ENCODE measurements at places on chromosomes 13 and 19.

DNA sequence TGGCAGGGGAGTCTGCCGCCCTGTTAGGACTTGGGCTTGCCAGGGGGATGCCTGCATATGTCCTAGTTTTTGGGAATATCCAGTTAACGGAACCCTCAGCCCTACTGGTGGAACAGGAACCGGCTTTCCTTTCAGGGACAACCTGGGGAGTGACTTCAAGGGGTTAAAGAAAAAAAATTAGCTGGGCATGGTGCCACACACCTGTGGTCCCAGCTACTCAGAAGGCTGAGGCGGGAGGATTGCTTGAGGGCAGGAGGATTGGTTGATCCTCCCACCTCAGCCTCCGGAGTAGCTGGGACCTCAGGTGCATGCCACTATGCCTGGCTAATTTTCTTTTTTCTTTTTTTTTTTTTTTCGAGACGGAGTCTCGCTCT lies 22.5 kb downstream of the LDLR start:
- H3K36me3 ChIP-seq, result peaks cover 12% of the 10 kb centered on the region
- H3K27me3 ChIP-seq, result no peaks in the 10 kb centered on the region
- no peak overlapping the region for H3K27ac ChIP-seq
- DNase-seq, result no peak
- no peak overlapping the region for H3K4me3 ChIP-seq
- no peaks in the 10 kb centered on the region for H3K4me1 ChIP-seq

DNA sequence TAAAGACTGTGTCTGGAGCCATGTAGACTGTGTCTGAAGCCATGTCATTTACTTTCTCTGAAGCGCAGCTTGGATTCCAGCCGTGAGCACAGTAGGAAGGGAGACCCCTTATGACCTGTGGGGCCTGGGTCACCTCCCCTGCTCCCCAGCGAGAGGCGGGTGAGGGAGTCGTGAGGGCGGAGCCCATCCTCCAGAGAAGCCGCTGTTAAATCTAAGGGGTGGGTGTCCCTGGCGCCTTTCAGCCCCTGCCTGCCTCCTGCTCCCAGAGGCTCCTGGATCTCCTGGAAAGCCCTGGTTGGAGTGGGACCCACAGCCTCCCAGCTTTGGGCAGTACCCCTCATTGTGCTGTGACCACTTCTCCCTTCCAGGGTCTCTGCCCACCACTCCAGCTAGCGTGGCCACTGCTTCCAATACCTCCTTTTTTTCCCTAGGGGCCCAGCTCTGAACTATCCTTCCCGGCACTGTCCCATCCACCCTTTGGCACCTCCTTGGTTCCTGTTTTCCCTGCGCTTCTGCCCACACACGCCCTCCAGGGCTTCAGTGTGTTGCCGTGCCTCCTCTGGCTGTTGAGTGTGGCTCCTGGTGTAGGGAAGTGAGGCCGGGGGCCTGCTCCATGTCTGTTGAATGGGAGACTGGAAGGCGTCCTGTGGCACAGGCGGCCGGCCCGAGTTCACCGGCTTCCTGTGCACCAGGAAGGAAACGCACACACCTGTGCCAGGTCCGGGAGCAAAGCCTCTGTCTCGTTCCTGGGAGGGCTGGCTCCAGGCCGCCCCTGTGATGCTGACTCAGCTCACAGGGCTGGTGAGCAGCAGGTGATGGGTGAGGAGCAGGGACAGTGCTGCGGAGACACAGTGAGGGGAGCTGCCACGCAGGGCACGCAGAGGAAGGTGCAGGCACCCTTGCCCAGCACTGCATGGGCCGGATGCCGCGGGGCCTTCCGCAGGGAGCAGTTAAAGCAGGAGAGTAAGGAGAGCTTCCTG lies 29.4 kb downstream of the ATP4B start:
- H3K27ac ChIP-seq, result no peak overlapping the region
- H3K4me3 ChIP-seq, result no peak overlapping the region
- peaks cover 17% of the 10 kb centered on the region for H3K36me3 ChIP-seq

- H3K27me3 ChIP-seq, result no peaks in the 10 kb centered on the region
- peak overlapping the region; percentile 42 for H3K27ac ChIP-seq
- peaks cover 34% of the 10 kb centered on the region for H3K36me3 ChIP-seq
- no peaks in the 10 kb centered on the region for H3K4me1 ChIP-seq
- DNase-seq, result no peak
- no peak overlapping the region for H3K4me3 ChIP-seq
These were observed 40.8 kb downstream of the SERPINE3 start for GRCh38 chr13:51380269-51380668.

- H3K27ac ChIP-seq, result no peak overlapping the region
- H3K4me1 ChIP-seq, result no peaks in the 10 kb centered on the region
- H3K4me3 ChIP-seq, result no peak overlapping the region
- H3K36me3 ChIP-seq, result no peaks in the 10 kb centered on the region
- no peaks in the 10 kb centered on the region for H3K27me3 ChIP-seq
These were observed 396.9 kb upstream of the SLITRK1 start for GRCh38 chr13:84279166-84279565.

- no peaks in the 10 kb centered on the region for H3K36me3 ChIP-seq
- H3K4me1 ChIP-seq, result peaks cover 18% of the 10 kb centered on the region
- no peak overlapping the region for H3K27ac ChIP-seq
- no peak overlapping the region for H3K4me3 ChIP-seq
- DNase-seq, result no peak
These were observed 6.5 kb upstream of the SCEL start for GRCh38 chr13:77528834-77529500.

- H3K4me3 ChIP-seq, result peak overlapping the region; percentile 98
- H3K27ac ChIP-seq, result peak overlapping the region; percentile 98
- peaks cover 9% of the 10 kb centered on the region for H3K27me3 ChIP-seq
- peaks cover 13% of the 10 kb centered on the region for H3K36me3 ChIP-seq
- peaks cover 46% of the 10 kb centered on the region for H3K4me1 ChIP-seq
These were observed 630 bp downstream of the NUCB1 start for GRCh38 chr19:48900477-48901406.

DNA sequence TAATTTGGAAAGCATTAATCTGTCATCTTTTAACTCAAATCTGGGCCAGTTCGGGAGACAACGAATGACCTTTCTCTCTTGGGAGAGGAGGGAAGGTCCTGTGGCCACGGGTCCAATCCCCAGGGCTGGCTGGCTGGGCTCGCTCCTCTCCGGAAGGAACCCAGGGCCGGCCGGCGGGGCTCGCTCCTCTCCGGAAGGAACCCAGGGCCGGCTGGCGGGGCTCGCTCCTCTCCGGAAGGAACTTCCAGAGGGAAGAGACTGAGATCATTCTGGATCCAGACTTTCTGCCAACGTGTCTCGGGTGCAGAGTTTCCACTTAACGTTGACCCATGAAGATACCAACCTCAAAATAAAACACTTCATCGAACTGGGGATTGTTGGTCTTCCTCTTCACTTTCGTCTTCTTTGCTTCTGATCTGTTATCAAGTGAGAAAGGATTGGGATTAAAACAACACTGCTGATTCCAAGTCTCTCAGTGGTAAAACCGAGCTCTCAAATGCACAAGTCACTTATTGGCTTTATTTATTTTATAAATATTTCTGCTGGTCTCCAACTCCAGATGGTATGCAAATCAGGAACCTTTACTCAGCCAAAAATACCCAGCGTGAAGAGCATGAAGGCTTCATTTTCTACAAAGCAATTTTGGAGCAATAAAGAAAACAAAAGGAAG lies 53.3 kb upstream of the C13orf46 start:
- DNase-seq, result no peak
- H3K36me3 ChIP-seq, result peaks cover 11% of the 10 kb centered on the region

DNA sequence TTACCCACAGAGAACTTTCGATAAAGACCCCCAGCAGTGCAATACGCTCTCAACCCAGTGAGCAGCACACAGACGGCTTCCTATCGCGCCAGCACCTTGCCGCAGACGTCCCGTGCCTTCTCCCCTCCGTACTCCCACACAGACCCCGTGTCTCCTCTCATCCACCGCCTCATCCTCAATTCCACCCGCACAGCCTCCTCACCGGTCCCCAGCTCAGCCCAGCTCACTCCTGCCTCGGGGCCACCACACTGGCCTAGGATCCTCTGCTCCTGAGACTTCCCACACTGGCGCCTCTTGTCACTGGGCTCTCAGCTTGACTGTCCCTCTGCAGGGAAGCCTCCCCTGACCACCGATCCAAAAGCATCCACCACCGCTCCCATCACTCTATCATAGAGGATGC lies 9.0 kb downstream of the MLLT1 start:
- H3K4me1 ChIP-seq, result peaks cover 25% of the 10 kb centered on the region
- peaks cover 3% of the 10 kb centered on the region for H3K36me3 ChIP-seq
- H3K4me3 ChIP-seq, result no peak overlapping the region
- no peak for DNase-seq
- H3K27me3 ChIP-seq, result no peaks in the 10 kb centered on the region

DNA sequence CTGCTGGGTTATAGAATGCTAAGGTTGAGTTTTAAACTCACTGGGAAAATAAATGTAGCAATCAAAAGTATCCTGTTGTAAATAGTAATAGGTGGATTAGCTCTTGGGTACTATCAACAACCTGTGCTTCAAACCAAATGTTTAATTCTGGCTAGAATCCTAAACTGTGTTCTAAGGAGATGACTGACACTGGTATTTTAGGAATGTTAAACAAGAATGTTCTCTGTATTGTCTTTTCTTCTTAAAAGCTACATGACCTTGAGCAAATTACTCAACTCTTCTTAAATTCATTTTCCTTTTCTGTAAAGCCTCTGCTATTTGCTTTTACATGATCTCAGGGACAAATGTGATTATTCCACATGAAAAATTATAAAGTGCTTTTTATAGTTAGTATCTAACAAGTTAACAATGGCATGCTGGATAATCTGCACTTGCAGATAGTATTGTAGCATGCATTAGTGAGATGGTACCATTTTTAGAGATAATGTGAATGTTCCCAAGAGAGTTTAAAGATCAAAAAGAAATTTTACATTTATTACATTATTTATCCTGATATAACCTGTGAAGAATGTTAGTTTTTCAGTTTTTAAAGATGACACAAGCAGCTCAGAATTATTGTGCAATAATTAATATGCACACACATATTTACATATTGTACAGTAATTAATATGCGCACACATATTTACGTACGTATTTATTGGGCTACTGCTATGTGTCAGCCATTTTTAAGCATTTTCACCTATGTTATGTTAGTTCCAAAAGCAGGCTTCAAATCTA lies 13.6 kb upstream of the EPSTI1 start:
- DNase-seq, result no peak
- no peak overlapping the region for H3K4me3 ChIP-seq
- H3K4me1 ChIP-seq, result peaks cover 11% of the 10 kb centered on the region
- no peak overlapping the region for H3K27ac ChIP-seq
- H3K36me3 ChIP-seq, result peaks cover 2% of the 10 kb centered on the region

GRCh38 chr19:3233831-3234230 lies 9.4 kb downstream of the CELF5 start:
- H3K36me3 ChIP-seq, result no peaks in the 10 kb centered on the region
- no peak overlapping the region for H3K27ac ChIP-seq
- no peak overlapping the region for H3K4me3 ChIP-seq
- no peak for DNase-seq
- H3K27me3 ChIP-seq, result peaks cover 13% of the 10 kb centered on the region

GRCh38 chr19:55643887-55644176 lies 383 bp downstream of the ZNF581 start:
- H3K27me3 ChIP-seq, result no peaks in the 10 kb centered on the region
- no peak for DNase-seq
- H3K36me3 ChIP-seq, result peaks cover 19% of the 10 kb centered on the region
- H3K27ac ChIP-seq, result peak overlapping the region; percentile 88
- peaks cover 69% of the 10 kb centered on the region for H3K4me1 ChIP-seq

DNA sequence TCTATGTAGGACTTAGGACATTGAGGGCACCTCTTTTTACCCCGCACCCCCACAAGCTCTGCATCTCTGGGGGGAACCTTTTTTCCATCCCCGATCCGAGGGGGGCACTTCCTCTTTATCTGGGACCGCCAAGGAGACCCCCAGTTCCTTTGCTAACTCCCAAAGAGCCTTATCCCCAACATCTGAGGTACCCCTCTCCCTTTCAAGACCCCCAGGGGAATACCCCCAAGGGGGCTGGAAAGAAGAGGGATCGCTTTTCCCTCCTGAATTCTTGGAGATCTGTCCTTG lies 1.1 kb downstream of the TNFSF9 start:
- no peak for DNase-seq
- no peak overlapping the region for H3K27ac ChIP-seq
- H3K4me1 ChIP-seq, result peaks cover 52% of the 10 kb centered on the region
- peaks cover 45% of the 10 kb centered on the region for H3K27me3 ChIP-seq
- H3K4me3 ChIP-seq, result peak overlapping the region; percentile 82
